ENCODE measurements at places on chromosomes 12 and 14.
A peak's percentile ranks its signal among the peaks of the same experiment; 100 is the strongest.

DNA sequence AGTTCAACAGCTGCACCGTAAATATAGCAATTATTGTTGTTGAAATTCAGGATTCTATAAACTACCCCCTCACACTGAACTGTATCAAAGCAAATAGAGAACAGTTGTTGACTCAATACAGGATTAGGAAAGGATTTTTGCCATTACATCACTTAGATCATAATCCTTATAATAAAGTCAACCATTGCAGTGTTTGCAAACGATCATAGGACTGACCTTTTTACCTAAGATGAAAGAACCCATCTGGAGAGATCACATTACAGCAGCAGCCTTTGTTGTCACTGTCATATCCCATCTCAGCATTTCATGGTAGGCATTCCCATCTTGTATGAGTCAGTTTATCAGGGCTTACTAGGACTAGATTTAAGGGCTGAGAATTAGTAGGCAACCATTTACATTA is 96.1 kb downstream of the IPO8 start:
- no peak for DNase-seq

DNA sequence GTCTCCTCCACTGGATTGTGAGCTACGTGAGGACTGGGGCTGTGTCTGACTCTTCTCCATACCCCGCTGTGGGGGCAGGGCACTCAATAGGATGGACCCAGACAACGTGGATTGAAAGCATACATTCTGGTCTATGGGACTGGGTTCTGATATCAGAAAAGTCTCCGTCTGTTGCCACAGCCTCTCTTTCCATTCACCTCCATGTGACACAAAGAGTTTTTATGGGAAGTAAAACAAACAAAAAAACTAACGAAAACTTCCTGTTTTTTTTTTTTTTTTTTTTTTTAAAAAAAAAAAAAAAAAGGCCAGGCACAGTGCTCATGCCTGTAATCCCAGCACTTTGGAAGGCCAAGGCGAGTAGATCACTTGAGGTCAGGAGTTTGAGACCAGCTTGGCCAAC is 44.7 kb downstream of the SLC8A3 start:
- DNase-seq = no peak

DNA sequence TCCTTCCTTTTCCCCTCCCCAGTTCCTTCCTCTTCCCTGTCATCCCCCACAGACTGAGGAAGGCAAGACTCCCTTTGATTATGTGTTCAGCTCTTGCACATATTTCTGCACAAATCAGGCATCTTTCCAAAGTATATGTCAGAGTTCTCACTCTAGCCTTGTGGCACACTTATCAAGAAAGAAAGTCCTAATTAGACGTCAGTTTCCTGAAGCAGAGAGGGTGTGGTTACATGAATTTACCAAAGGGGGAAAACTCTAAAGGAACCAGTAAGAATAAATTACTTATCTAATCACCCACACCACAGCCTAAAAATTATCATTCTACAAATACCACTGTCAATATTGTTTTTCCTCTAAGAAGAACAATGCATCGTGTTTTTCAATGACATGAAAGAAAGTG is 120.7 kb upstream of the GRIP1 start:
- DNase-seq = no peak

- no peak for DNase-seq
These were observed 124.8 kb upstream of the RASSF8 start for GRCh38 chr12:25833657-25834056.

GRCh38 chr12:107092669-107093416 is 506 bp downstream of the CRY1 start:
- DNase-seq = no peak

GRCh38 chr12:41917181-41917580 is 227.5 kb downstream of the GXYLT1 start:
- no peak for DNase-seq

GRCh38 chr14:87810711-87811110 is 182.3 kb downstream of the GALC start:
- no peak for DNase-seq

- DNase-seq = peak; percentile 13
These were observed 46.3 kb downstream of the NTS start for GRCh38 chr12:85920324-85920947.

DNA sequence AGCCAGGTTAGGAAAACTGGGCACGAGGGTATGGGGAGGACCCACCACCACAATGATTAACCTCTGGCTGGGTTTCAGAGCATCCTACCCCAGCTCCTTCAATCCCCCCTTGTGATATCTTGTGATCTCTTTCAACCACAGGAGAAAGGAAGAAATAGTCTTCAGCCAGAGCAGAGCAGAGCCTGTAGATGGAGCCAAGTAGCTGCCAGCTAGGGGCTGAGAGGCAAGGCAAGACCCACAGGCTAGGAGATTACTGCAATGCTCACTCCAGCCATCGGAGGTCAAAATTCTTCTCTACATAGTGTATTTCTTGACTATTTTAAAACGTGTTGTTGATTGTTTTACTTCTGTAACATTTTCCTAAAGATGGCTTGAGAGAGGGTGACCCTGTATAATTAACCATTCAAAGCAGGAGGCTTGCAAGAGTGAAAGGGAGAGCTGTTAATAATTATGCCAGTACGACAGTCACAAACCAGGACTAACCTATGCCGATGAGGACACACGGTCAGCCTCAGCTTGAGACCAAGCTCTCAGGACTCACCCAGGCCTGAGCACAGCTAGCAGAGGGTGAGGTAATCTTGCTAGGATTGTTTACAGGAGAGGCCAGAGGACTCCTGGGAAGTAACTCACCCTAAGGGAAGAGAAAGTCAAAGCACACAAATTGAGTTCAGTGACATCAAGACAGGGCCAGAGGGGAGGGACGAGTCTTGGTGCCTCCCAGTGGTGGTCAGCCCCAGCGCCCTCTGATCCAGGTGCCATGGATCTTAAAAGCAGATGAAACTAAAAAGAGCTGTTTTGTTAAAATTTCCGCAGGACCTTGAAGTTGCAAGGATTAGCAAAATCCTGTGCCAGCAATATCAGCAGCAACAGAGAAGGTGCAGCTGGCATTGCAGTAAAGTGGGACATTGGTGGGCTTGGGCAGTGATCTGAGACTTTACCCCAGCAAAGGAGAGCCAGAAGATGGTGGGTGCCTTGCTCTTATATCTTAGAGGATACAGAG is 29.8 kb upstream of the CDKN3 start:
- DNase-seq = no peak

GRCh38 chr14:24072436-24072835 is 1.1 kb downstream of the CPNE6 start:
- no peak for DNase-seq

GRCh38 chr12:93199831-93200236 is 177.9 kb upstream of the NUDT4 start:
- no peak for DNase-seq

- DNase-seq = no peak
These were observed 159.1 kb downstream of the PHETA1 start for GRCh38 chr12:111209811-111210210.

- DNase-seq = no peak
These were observed 114.0 kb downstream of the DICER1 start for GRCh38 chr14:95043314-95043713.

GRCh38 chr14:22474730-22475351 is 114.2 kb downstream of the DAD1 start:
- DNase-seq = no peak

- DNase-seq = no peak
These were observed 129.0 kb upstream of the BCL2L14 start for GRCh38 chr12:11941606-11942337.

DNA sequence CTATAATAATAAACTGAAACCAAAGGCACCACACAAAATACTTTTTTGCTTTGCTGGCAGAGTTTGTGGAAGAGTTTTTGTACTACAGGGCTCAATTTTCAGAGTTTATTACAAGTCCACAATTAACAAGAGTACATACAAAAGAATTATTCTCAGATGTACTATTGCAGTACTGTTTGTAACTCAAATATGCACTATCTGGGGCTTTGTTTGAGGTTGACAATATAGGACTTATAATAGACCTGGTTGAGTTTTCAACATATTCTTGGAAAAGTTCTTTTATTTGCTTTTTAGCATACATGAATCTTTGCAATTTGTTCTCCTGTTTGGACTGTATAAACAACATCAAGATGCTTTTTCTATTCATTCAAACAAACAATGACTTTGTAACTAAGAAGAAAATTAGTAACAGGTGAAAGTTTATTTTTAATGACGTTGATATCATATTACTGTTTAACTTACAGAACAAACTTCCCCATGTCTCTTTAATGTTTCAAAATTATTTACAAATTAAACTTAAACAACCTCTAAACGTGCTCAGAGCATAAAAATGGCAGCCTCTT is 407.4 kb upstream of the PRICKLE1 start:
- DNase-seq = no peak

DNA sequence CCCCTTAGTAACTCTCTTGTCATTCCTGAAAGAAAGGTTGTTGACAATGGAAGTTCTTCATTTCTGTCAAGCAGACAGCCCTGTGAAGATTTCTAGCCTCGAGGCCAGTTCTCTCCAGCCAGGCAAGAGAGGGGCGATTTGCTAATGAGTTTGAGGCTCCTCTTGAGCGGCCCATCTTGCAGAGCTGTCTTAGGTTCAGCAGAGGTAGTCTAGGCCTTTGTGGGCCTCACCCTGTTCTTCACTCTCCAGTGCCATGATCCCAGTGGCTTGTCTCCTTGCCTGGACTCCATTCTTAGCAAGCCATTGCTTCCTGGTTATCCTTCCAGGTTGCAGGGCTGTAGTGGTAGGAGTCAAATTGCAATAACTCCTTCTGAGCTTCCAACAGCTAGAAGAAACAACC is 9.7 kb downstream of the TPH2 start:
- DNase-seq = no peak

- DNase-seq = no peak
These were observed 7.6 kb upstream of the SIX1 start for GRCh38 chr14:60656686-60657455.

Data from bone marrow (tissue), 2 donors.